ENCODE measurements at places on chromosomes 11 and 22.

DNA sequence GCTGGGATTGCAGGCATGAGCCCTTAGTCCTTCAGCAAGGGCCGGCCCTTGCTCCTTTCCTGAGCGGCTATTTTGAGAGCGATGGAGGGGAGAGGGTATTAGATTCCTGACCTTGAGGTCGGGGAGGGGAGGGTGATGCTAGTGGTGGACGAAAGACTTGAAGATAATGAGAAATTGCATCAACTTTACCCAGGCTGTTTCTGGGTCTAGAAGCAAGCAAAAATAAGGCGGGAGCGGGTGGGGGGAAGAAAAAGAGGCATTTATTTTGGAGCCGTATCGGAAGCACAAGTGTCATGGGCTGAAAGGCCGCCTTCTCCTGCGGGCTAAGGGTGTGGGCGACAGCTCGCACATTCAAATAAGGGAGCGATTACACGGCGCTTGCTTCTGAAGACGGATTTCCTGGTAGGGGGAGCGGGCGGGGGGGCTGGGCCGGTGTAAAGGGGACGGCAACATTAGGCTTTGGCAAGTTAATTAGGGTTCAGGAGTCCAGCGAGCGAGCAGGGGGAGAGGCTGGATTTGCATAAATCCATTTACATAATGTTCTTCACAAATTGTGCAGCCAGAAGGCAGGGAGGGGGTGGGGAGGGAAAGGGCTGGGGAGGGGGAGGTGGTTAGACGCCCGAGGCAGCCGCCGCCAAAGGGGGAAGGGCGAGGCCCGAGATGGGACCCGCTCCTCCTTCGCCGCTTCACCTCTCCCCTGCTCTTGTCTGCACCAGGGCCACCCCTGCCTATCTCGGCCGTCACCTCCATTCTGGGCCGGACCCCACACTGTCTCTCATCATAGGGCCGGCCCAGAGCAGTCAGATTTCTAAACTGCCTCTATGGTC is 245.9 kb downstream of the MIAT start:
- no peak for DNase-seq

- DNase-seq = no peak
Observed at GRCh38 chr22:28442711-28443525, 236.7 kb downstream of the TTC28 start.

GRCh38 chr11:2758751-2759150 is 59.0 kb upstream of the KCNQ1OT1 start:
- no peak for DNase-seq

- no peak for DNase-seq
Observed at GRCh38 chr22:43848366-43849171, 13.7 kb downstream of the SULT4A1 start.

GRCh38 chr11:110251836-110252235 is 44.6 kb downstream of the RDX start:
- no peak for DNase-seq

DNA sequence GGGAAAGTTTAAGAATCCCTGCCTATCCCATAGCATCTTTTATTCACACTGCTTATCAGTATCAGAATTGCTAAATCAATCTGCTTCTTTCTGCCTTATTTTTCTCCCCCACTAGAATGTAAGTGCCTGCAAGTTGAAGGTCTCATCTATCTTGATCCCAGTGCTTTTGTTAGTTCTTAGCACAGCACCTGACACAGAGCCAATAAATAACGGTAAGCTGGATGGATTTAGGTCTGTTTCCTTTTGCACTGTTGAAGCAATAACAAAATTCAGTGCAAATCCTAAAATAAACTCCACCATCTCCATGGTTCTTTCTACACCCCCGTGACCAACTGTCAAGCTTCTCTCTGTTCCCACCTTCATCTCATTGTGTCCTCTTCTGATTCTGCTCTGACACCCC is 36.7 kb upstream of the CD44 start:
- DNase-seq = no peak

Measured in CD4-positive, CD25-positive, alpha-beta regulatory T cell (primary cell).